Smooth muscle cell of the coronary artery (primary cell): ENCODE measurements at places on chromosomes 5 and 9. TPM values are rescaled to one million over a fixed set of nuclear protein-coding genes. Genes with fewer than 3 reads are reported as not detected.

Gene BTNL8
- total RNA-seq: under 0.01 TPM in 1 of 2 replicates, not detected in the other

Gene HNRNPA0
- total RNA-seq: 10.3 and 16.5 TPM in 2 replicates

Gene SH3TC2
- total RNA-seq: 0.35 and 8.7 TPM in 2 replicates

Gene SEMA6A
- under 0.01 and 0.08 TPM in 2 replicates for total RNA-seq

Gene ZMAT2
- total RNA-seq: 63.1 and 94.5 TPM in 2 replicates

Gene PCDHA9
- under 0.01 and 0.23 TPM in 2 replicates for total RNA-seq

Gene C9orf57
- total RNA-seq: not detected in 2 replicates

Gene C9orf50
- total RNA-seq: 0.08 TPM in 1 of 2 replicates, not detected in the other

Gene MLANA
- not detected in 2 replicates for total RNA-seq

Gene ECM2
- total RNA-seq: 4.4 and 17.3 TPM in 2 replicates

Gene PPP3R2
- total RNA-seq: not detected in 2 replicates

Gene SLC44A1
- total RNA-seq: 40.9 and 76.6 TPM in 2 replicates

Gene SLC2A6
- total RNA-seq: 1.9 and 17.8 TPM in 2 replicates

Gene C5orf46
- total RNA-seq: 59.5 TPM in 1 of 2 replicates, not detected in the other

Gene VLDLR
- total RNA-seq: 21.4 and 29.8 TPM in 2 replicates

Gene AMBP
- total RNA-seq: 0.08 and 0.12 TPM in 2 replicates

Gene INSL6
- not detected in 2 replicates for total RNA-seq

Gene CTSV
- total RNA-seq: 0.12 and 1.9 TPM in 2 replicates

Gene MYMK
- not detected in 2 replicates for total RNA-seq

Gene CD180
- not detected in 2 replicates for total RNA-seq
